ENCODE measurements at places on chromosomes 6 and 20.

DNA sequence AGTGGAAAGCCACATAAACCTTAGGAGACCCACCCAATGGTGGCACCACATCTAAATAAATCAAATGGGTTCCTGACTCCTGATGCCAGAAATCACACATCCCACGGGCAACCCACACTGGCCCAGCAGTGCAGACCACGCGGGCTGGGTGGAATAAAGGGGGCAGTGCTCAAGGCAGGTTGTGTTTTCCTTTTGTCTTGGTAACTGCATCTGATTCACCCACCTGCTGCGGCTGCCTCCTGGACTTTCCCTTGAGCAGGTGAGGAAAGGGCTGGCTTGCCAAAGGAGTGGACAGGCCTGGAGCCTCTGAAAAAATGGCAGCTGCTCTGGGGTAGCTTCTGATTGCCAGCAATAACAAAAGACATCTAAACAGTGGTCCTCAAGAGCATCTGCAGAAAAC is 119.5 kb upstream of the KCNK16 start:
- no peak for DNase-seq

DNA sequence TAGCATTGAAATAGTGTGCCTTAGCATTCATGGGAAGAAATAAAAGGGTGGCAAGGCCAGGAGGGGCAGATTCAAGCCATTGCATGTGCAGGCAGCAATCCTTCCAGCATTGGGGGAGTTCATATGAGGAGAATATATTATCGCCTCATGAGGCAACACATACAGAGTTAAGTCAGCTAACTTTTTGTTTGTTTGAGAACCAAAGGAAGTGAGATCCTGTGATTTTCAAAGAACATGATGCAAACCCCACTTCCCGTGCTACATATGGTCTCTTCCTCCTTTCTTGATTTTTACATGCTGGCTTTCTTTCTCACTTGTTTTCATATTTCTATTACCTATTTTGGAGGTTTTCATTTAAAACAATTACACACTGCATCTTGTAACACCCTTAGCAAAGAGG is 579.7 kb upstream of the ARID1B start:
- DNase-seq = no peak

- peak; percentile 21 for DNase-seq
These were observed 1.2 kb downstream of the ELOVL2 start for GRCh38 chr6:11042750-11043377.

GRCh38 chr20:33178726-33179125 is 10.8 kb downstream of the BPIFA2 start:
- no peak for DNase-seq

DNA sequence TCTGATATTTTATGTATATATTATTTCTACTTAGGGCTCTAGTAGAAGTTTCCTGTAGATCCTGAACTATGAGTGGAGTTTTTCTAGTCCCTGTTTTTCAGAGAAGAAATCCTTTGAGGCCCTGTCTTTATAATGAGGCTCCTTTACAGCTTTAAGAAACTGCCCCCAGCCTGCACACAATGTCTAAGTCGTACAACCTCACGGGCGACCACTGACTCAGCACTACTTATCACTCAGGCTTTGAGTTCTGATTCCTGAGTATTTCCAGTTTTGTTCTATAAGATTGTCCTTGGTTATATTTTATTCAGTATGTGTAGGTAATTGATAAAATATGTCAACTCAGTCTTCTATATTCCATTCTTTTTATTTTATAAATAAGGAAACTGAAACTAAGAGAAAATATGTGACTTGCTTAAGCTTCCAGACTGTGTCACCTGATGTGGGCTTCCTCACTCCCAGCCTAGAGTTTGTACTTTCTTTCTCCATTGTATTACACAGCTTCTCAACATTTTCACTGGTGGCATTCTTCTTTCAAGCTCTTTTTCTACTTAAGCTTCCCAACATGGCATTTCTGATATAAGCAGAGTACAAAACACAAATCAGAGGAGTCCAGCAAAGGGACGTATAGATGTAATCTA is 167.0 kb downstream of the TBX18 start:
- no peak for DNase-seq

GRCh38 chr6:81759782-81760181 is 7.3 kb upstream of the TENT5A start:
- peak; percentile 47 for DNase-seq

- DNase-seq = peak; percentile 21
These were observed 105.7 kb downstream of the EDN1 start for GRCh38 chr6:12395898-12396297.

DNA sequence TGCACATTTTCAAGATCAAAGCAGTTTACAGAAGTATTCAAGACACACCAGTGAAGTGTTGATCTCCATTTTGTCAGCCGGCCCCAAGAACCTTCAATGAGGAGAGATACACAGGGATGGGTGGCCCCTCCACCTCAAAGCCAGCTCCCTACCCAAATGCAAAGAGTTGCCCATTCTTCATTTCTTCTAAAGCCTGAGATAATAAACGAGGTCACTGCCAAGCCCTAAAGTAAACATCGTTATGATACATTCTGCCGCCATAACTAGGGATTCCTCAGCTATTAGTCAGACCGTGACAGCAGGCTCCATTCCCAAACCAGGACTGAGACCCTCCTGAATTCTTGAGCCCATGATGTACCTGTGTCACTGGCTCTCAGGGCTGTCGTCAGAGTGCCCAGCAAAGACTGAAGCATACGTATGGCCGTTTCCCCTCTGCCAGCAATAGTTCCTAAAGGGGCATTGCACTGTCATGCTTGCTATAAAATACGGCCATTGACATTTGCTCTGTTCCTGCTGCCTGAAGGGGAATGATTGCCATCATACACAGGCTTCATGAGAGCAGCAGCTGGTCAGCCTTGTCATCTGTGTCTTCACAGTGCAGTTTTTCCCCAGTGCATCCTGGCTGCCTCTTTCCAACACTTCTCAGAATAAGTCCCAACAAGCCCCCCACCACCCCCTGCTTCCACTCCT is 41.7 kb downstream of the ISM1 start:
- DNase-seq = no peak

- no peak for DNase-seq
These were observed 185.8 kb downstream of the TTLL2 start for GRCh38 chr6:167510648-167511047.

- peak; percentile 20 for DNase-seq
These were observed 361.4 kb upstream of the KCNQ5 start for GRCh38 chr6:72260489-72260888.

GRCh38 chr6:28355743-28356665 is 6.3 kb downstream of the ZKSCAN3 start:
- peak; percentile 81 for DNase-seq

DNA sequence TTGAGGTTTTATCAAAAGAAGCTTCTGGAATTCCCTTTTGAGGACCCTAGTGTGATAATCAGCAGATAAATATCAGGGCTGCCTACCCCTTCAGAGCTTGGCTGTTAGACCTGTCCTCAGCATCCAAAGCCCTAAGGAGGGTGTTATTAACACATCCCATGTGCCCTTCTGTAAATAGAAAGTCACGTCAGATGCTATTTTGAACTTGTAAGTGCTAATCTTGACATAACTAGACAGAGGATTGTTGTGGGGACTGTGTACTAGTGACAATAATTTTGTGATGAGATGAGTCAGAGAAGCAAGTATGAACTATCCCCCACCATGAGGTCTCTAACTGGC is 4.9 kb upstream of the LAMA4 start:
- no peak for DNase-seq

DNA sequence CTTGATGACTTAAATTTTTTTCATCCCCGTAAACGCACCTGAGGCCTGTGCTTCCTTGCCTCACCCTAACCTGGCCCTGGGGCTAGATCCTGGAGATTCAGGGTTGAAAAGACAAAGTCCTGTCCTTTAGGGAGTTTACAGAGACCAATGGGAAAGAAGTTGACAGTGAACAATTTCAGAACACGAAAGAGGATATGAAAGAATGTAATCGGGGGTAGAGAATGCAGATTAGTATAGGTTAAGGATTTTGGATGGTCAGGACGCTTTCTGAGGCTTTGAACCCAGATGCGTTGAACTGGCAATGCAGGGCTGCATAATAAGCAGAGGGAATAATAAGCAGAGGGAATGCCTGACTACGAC is 1.7 kb upstream of the FBXO5 start:
- DNase-seq = no peak

GRCh38 chr20:35007891-35008290 is 52.2 kb downstream of the MYH7B start:
- DNase-seq = no peak

DNA sequence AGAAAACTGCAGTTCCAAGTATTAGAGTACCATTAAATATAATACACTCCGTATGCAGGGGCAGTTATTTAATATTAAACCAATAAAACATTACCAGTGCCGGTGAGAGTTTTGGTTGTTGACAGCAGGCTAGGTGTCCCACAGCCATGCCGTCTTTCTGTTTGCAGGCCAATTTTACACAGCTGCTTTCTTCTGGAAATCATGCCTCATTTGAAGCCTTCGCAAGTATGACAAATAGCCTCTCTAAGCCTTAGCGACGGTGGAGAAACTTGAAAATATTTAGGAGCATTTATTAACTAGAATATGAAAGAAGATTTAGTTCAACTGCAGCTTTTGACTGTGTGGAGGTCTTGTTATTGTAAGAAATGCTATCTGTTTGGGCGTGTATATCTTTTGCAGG is 226.0 kb downstream of the BMP2 start:
- no peak for DNase-seq

DNA sequence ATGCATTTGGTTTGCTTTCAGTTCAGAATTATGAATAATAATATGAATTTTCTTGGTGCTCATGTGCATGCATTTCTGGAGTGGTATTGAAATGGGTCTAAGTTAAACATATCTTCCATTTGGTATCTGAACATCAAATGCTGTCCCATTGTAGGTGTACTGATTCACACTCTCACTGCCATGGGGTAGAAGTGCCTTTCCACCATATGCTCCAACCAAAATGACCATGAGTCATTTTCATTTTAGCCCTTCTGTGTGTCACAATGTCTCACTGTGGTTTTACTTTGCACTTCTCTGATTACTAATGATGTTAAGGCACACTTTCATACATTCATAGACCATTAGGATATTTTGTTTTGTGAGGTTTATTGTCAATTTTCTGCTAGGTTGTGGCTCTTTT is 211.9 kb downstream of the HAO1 start:
- peak; percentile 17 for DNase-seq

- peak; percentile 63 for DNase-seq
These were observed 146.9 kb downstream of the PHACTR3 start for GRCh38 chr20:59751075-59751711.

GRCh38 chr6:157229132-157229618 is 94.1 kb downstream of the TMEM242 start:
- no peak for DNase-seq

GRCh38 chr6:10381830-10382208 is 33.1 kb downstream of the TFAP2A start:
- no peak for DNase-seq

DNA sequence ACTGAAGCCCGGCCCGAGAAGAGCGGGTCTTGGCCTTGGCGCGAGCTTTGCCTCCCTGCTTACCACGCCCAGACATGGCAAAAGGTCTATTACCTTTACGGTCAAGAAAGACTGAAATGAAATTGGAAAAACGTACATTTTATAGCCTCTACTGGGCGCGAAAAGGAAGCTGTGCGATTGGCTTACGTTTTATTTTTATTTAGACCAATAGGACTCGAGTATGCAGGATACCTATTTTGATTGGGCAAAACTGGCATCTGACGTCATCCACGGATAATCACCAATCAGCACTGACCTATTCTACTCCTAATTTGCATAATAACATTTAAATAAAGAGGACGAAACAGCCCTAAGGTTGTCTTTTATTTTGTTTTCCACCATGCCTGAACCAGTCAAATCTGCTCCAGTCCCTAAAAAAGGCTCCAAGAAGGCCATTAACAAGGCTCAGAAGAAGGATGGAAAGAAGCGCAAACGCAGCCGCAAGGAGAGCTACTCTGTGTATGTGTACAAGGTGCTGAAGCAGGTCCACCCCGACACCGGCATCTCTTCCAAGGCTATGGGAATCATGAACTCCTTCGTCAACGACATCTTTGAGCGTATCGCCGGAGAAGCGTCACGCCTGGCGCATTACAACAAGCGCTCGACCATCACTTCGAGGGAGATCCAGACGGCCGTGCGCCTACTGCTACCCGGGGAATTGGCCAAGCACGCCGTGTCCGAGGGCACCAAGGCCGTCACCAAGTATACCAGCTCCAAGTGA is 97.4 kb downstream of the OR2B2 start:
- peak; percentile 95 for DNase-seq

DNA sequence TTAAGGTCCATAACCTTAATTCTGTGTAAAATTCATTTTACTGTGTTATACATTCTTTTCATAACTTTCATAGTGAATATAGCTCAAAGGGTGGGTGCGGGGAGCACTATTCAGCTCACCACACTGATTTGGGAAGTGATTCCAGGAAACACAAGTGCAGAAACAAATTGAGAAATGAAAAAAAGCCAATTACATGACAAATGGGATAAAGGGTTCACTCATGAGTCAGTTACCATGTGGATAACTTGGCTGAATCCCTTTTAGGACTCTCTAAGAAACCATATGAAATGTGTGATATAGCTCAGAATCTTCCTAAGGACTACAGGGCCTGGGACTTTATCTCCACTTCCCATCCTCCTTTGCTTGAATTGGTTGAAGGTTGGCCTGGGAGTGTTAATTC is 3.1 kb upstream of the BTN2A1 start:
- peak; percentile 44 for DNase-seq

- DNase-seq = no peak
These were observed 66.5 kb upstream of the LY86 start for GRCh38 chr6:6521961-6522482.

- DNase-seq = no peak
These were observed 149.4 kb upstream of the B3GAT2 start for GRCh38 chr6:71106276-71106675.

DNA sequence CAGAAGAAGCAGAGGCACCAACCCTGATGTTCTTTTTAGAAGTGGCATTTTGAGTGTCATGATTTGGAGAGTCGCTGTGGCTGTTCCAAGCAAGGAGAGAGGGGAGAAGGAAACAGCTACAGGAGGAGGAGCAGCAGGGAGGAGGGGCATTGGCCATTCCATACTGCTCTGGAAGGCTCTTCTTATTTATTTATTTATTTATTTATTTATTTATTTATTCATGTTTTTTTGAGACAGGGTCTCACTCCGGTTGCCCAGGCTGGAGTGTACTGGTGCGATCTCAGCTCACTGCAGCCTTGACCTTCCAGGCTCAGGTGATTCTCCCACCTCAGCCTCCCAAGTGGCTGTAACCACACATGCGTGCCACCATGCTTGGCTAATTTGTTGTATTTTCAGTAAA is 178.3 kb upstream of the PROKR2 start:
- DNase-seq = no peak

DNA sequence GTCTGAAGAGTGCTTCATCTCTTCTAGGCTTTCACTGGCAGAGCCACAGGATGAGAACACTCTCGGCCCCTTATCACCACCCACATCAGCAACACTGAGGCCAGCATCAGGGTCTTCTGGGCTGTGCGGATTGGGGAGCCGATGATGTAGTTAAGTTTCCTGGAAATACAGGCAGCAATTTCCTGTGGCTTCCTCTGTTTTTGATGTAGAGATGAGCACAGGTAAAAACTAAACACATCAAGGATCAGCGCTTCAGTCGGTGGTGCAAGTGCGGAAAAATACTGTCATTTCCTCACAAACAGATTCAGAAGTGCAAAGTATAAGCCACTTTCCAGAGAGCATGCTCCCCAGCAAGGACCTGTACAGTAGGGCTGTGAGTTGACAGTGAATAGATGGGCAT is 62.6 kb downstream of the BACH2 start:
- DNase-seq = no peak

All from fibroblast of skin of abdomen (primary cell).